ENCODE measurements at places on chromosomes 7 and 10. TPM values are rescaled to one million over a fixed set of nuclear protein-coding genes. Genes with fewer than 3 reads are reported as not detected.
A peak's percentile ranks its signal among the peaks of the same experiment; 100 is the strongest.

Gene ZNF273
- total RNA-seq = 40.8 TPM

Gene JCAD
- 10.2 TPM for total RNA-seq

Gene SLC16A9
- 8.2 TPM for total RNA-seq

Gene DEPP1
- total RNA-seq = 4.1 TPM

Gene TRIM74
- total RNA-seq = not detected

Gene CTAGE15
- under 0.01 TPM for total RNA-seq

Gene USP54
- total RNA-seq = 32.6 TPM

Gene CFAP58
- 1.2 TPM for total RNA-seq

Gene HACD1
- total RNA-seq = 18.3 TPM

Gene DNAH11
- total RNA-seq = 0.82 TPM

Gene SYCE1
- total RNA-seq = 1.2 TPM

Gene FAM25G
- total RNA-seq = not detected

Gene TBC1D12
- total RNA-seq = 57.5 TPM

Gene CALCR
- under 0.01 TPM for total RNA-seq

DNA sequence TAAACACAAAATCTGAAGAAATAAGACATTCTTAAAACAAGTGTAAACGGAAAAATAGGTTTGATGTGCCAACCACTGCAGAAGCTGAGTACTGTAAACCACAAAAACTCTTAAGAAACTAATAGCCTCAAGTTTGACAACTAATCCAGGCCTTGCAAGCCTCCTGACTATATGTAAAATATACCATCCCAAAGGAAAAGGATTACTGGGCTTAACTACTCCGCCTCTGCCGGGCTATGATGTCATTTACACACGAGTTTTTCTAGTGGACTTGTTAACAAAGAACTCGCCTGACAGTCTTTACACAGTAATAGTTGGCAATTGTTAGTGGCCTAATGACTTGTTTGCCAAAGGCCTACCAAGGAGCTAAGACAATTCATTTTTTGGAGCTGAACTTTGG is 2.1 kb downstream of the KIF5B start:
- peak; percentile 24 for DNase-seq

- no peak for DNase-seq
These were observed 38.9 kb downstream of the MKI67 start for GRCh38 chr10:128087146-128087883.

GRCh38 chr7:68971634-68972340 is 626.5 kb upstream of the AUTS2 start:
- DNase-seq = no peak

GRCh38 chr10:10630281-10630680 is 387.4 kb upstream of the CELF2 start:
- DNase-seq = no peak

GRCh38 chr10:112260831-112261230 is 22.4 kb upstream of the TECTB start:
- DNase-seq = no peak

GRCh38 chr10:132704008-132704814 is 81.7 kb downstream of the NKX6-2 start:
- DNase-seq = no peak

GRCh38 chr10:71562904-71563303 is 156.7 kb downstream of the C10orf105 start:
- DNase-seq = no peak

DNA sequence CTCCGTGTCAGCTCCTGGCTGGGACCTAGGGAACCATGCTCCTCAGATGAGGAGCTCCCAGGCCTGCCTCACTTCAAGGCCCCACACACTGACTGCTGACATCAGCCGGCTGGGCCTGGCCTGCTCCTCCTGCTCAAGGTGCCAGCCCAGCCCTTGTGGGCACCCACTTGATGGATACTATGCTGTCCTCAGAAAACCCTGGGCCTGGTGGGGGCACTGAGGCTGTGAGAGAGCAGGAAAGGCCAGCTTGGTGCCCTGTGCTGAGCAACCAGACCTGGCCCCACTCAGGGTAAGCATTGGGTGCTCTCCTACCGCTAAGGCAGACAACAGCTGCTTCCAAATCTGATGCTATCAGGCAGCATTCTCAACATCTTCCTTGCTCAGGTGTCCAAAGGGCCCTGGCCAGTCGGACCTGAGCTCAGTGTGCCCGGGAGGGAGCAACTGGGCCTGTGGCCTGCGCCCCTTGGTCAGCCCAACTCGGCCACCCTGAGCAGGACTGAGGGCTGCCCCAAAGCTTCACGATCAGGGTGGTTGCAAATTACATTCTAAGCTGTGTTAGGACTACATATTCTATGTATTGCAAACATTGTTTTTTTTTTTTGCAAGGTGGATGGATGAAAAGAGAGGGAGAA is 21.9 kb upstream of the ANTXRL start:
- no peak for DNase-seq

DNA sequence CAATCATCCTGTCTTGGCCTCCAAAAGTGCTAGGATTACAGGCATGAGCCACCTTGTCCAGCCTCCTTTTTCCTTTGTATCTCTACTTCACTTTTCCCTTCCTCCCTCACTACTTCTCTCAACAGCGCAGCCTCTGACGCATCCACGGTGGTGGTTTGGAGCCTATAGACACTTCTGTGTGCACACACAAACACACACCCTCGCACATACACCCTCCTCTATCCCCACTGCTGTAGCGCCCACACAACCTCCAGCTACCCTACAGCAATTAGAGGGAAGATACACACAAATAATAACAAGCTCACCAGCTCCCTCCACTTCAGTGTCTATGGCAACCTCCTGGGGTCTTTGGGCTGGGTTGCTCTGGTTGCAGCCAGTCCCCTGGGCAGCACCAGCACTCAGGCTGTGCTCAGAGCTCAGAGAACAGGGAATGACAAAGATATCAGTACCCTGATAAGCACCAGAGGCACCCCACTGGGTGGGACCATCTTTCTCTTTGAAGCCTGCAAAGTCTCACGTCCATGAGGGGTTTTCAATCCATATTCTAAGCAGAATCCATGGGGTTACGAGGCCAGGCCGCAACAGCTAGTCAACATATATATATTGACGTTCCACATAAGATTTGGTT is 3.3 kb upstream of the CAMK2G start:
- DNase-seq = no peak

- no peak for DNase-seq
These were observed 58.1 kb downstream of the PKD1L1 start for GRCh38 chr7:47890125-47890524.

DNA sequence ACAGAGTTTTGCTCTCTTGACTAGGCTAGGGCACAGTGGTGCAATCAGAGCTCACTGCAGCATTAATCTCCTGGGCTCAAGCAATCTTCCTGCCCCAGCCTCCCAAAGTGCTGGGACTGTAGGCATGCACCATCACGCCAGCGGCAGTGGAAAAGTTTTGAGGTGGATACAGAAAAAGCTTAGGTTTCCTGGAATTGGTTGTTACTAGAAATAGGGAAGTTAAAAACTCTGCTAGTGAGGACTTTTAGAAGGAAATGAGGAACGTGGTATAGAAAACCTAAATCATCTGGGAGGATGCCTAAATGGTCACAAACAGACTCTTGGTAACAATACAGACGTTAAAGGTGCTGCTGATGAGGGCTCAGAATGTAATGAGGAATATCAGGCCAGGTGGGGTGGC is 10.9 kb upstream of the SNX8 start:
- DNase-seq = no peak

DNA sequence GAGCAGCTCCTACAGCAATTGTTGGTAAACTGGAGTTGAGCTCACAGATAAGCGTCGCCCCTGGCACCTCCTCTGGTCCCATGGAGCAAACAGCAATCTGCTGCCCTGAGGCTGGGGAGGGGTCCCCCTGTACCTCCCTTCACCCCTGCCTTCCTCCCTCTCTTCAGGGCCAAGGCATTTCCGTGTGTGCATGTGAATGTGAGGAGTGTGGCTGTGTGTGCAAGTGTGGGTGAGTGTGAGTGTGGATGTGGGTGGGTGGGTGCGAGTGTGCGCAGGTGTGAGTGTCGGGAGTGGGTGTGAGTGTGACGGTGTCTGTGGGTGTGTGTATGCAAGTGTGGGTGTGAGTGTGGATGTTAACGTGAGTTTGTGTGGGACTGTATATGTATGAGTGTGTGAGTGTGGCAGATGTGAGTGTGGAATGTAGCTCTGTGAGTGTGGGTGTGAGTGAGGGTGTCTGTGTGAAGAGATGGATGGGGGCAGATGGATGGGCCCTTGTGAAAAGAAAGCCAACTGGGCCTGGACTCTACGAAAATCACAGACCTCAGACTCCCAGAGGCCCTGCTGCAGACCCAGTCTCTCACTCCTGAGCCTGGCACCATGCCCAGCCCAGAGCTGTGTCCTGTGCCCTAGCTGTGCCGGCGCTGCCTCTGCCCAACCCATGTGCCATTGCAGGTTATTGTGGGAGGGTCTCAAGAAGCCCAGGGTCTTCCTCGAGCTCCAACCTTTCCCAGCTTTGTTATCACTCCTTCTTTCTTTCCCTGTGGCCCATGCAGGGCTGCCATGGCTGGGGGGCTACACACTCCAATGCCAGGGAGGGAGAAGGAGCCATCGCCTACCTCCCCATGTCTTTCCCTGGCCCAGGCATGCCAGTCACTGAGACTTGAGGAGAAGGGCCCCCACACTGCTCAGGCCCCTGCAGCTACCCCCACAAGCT is 73.9 kb downstream of the GRID1 start:
- DNase-seq = no peak

DNA sequence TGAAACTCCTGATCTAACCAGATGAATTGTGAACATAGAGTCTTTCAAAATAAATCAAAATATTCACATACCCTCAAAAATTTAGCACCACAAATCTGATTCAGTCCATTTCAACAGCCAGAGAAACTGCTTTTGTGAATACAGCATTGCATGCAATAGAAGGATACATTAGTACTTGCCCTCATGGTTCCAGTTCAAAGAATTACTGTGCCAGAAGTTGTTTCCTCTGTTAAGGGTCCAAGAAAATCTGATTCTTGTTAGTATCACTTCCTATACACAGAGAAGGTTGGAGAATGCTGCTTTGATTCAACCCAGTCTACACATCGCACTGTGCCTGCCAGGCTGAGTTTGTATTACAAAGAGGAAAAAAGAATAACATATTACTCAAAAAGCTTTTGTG is 115.6 kb downstream of the TFEC start:
- DNase-seq = no peak

DNA sequence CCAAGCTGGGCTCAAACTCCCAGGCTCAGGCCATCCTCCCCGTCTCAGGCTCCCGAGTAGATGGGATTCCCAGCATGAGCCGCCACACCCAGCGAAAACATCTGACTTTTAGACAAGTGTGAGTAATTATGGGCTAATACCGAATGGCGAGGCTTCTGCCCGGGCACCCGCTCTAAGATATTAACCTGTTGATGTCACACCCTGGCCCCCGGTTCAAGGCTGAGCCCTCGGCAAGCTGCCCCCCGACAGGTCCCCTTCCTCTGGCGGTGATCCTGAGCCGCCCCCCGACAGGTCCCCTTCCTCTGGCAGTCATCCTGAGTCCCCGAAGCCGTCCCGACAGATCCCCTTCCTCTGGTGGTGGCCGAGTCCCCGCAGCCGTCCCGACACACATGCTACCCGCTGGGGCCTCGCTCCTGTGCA is 5.2 kb downstream of the PSMG3 start:
- DNase-seq = no peak

DNA sequence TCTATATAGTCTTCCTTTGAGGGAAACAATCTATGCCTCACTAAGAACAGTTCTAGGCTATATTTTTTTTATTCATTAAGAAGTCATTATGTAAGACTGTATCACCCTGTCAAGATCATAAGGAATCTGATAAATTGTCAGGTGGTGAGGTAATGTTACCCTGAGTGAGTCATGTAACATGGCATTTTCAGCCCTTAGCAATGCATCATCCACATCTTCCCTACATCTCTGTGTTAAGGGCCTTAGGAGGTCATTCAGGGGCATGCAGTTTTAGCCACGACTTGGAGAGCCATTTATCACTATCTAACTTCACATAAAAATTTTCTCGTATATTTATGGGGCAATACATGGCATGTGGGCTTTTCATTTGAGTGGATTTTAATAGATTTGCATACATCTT is 924.5 kb upstream of the MBL2 start:
- DNase-seq = no peak

- no peak for DNase-seq
These were observed 23.0 kb upstream of the GPR141 start for GRCh38 chr7:37660614-37661013.

- no peak for DNase-seq
These were observed 63.0 kb upstream of the SP4 start for GRCh38 chr7:21364801-21365271.

GRCh38 chr7:142910031-142910433 is 23.5 kb downstream of the TRPV5 start:
- DNase-seq = no peak

DNA sequence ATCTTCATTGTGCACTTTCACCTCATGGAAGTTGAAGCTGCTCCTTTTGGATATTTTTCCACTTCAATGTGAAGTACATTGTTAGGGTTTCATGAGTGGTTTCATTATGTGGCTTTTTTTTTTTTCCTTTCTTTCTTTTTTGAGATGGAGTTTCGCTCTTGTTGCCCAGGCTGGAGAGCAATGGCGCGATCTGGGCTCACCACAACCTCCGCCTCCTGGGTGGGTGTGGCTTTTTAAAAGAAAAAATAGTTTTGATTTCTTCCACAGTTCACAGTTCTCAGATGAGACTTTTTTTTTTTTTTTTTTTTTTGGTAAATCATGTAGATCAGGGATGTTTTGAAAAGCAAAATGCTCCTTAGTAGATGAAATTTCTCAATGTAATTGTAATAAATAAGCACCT is 652.3 kb upstream of the ANKRD30A start:
- no peak for DNase-seq

- no peak for DNase-seq
These were observed 6.3 kb downstream of the MAT1A start for GRCh38 chr10:80283119-80283518.

GRCh38 chr7:8638076-8638475 is 204.7 kb downstream of the NXPH1 start:
- no peak for DNase-seq

GRCh38 chr7:118184565-118184940 is 589 bp downstream of the LSM8 start:
- no peak for DNase-seq

DNA sequence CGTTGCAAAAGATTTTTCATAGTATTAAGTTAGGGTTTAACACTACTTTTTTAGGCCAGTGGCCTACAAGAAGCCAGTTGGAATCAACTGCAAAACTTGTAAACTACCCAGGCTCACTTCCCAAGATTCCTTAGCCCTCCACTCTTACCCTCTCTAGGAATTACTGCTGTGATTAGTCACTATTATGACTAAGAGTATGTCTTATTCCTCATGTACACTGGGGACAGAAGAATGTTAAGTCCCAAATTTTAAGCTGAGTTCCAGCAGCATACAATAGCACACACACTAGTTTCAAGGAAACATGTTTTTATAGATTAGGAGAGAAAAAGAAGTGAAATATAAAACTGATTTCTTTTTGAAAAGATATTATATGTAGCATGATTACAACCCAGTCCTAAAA is 42.8 kb downstream of the FBXL13 start:
- DNase-seq = no peak

DNA sequence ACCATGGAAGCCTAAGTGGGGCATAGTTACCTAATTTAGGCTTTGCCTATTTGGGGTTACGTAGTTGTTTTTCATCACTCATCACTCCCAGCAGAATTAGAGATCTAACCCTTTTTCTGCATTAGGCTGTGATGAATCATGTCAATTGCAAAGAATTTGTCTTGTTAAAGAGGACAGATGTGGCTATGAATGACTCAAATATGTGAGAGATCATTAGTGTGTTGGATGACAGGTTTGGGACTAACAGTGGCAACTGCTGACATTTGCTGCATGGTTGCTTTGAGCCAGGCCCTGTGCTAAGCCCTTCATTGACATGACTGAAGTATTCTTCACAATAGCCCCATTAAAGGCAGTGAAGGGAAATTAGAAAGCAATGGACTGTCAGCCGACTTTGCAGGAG is 83.4 kb upstream of the BMPER start:
- no peak for DNase-seq

Data from frontal cortex (tissue), 4 donors.